Camera-type eye (tissue), 1 donor: ENCODE measurements at places on chromosomes 4 and X. TPM values are rescaled to one million over a fixed set of nuclear protein-coding genes. Genes with fewer than 3 reads are reported as not detected.

The HTRA3 gene
- 44.8 TPM for total RNA-seq

The RNF175 gene
- total RNA-seq: 9.8 TPM

The PLXNA3 gene
- total RNA-seq: 31.2 TPM

The FABP2 gene
- not detected for total RNA-seq

The IQCM gene
- total RNA-seq: not detected

The FAM114A1 gene
- total RNA-seq: 126 TPM

The MYOZ2 gene
- total RNA-seq: 7.2 TPM

The BRS3 gene
- not detected for total RNA-seq

The SYTL4 gene
- total RNA-seq: 32.8 TPM

The ATP11C gene
- 38.6 TPM for total RNA-seq

The ITM2A gene
- 104 TPM for total RNA-seq

The STOX2 gene
- 40.6 TPM for total RNA-seq

The SPACA5 gene
- not detected for total RNA-seq

The USP38 gene
- 36.1 TPM for total RNA-seq

The PPID gene
- total RNA-seq: 25.5 TPM

The C1QTNF7 gene
- 14.6 TPM for total RNA-seq

The SMIM31 gene
- total RNA-seq: 0.11 TPM

The VEGFC gene
- 10.6 TPM for total RNA-seq

The ATP10D gene
- 27.5 TPM for total RNA-seq

The CACNA1F gene
- total RNA-seq: 27.9 TPM

The GNRHR gene
- total RNA-seq: 0.22 TPM

The DGKK gene
- total RNA-seq: 0.16 TPM

The ASMT gene
- total RNA-seq: 1.2 TPM

The NFXL1 gene
- 24.3 TPM for total RNA-seq

The HELT gene
- 1.0 TPM for total RNA-seq

The HERC5 gene
- 4.2 TPM for total RNA-seq

The HMX1 gene
- total RNA-seq: 63.0 TPM

The GPR143 gene
- 11.9 TPM for total RNA-seq

The TMEM47 gene
- total RNA-seq: 86.8 TPM

The TMEM192 gene
- 20.9 TPM for total RNA-seq

The GLOD5 gene
- total RNA-seq: not detected

The S100G gene
- not detected for total RNA-seq

The DAPP1 gene
- total RNA-seq: 3.1 TPM

The FAM50A gene
- 37.8 TPM for total RNA-seq

The BEX1 gene
- 94.6 TPM for total RNA-seq
